ENCODE measurements at places on chromosomes 6 and 20.

DNA sequence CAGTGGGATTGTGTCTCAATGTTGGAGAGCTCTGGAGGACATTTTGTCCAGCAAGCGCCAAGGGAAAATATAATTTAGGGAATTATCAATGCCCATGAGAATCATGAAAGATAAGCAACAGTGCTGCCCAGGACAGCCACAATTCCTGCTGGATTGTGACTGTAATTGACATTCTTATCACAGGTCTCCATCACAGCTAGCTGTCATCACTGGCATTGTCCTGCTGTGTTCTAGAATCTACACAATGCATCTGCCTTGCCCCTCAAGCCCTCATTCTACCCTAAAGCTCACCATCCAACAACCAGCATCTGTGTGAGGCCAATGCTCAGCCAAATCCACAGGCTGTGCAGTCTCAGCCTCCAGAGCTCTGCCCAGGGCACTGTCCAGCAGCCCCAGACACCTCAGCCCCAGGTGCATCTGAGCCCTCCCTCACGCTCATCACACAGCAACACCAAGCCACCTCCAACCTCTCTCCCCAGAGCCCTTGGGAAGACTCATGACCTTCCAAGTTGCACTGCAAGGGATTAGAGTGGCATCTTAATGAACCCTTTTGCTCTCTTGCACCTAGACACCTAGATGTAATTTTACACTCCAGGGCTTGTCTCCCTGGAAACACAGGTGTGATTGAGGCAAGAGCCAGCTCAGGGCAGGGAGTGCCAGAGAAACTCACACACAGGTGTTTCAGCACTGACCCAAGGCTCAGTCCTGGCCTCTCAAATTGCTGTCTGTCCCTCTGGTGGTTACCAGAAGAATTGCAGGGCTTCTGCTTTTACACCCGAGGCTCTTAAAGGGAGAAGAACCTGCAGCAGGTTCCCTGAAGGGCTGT lies 85.2 kb upstream of the PHACTR3 start:
- DNase-seq: no peak

DNA sequence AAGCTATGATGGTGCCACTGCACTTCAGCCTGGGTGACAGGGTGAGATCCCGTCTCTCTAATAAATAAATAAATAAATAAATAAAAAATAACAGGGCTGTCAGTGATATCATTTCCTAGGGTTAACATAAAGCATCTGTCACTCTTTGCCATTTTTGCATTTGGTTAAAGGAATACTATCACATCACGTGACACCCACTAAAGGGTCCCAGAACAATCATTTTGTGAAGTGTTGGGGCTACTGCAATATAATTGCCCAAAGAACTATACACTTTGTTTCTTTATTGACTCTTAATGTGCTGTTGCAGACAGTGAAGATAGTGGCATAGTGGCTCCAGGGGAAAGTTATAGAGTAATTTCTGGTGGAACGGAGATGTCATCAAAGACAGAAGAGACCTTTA lies 176.5 kb upstream of the MMS22L start:
- no peak for DNase-seq

DNA sequence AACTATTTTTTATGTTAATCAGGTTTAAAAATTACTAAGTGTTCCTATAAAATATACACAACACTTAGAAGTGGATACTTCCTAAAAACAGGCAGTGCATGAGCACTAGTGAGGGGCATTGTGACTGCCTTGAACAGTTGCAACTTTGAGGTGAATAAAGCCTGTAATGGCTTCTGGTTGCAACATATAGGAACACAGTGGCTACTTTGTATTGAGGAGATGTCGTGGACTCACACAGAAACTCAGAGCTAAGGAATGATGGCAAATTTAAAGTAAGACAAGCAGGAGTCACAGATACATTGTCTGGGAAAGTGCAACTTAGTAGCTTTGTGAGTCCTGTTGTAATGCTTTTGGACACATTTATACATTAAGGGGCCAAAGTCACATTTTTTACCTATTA lies 861 bp upstream of the HLA-A start:
- DNase-seq: no peak

- peak; percentile 85 for DNase-seq
Measured at GRCh38 chr6:31366693-31367470, 9.9 kb upstream of the HLA-B start.

GRCh38 chr6:12010635-12011275 lies 1.4 kb upstream of the HIVEP1 start:
- DNase-seq: peak; percentile 86

GRCh38 chr20:41608606-41609005 lies 9.6 kb downstream of the CHD6 start:
- no peak for DNase-seq

DNA sequence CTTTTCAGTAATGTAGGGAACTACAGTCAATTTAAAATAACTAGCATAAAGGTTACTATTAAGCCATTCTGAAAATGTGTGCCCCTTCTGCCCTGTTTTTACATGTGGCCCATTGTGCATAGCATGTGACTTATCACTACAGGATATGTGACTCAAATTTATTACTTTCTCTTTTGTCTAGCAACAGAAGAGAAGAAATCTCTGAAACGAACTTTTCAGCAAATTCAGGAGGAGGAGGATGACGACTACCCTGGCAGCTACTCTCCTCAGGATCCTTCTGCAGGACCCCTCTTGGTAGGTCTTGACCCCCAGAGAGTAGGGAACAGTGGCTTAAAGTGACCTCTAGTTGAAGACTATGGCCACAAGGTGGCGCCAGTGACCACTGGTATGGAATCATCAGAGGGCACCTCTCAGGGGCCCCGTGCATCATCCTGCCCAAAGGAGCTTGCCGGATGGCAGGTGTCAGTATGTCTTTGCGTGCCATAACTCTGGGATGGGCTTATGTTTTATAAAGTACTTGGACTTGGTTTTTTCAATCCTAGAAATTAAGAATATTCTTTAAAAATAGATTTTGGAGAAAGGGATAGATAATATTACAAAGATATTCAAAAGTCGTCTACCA lies 23.9 kb downstream of the RPRD1B start:
- peak; percentile 93 for DNase-seq

DNA sequence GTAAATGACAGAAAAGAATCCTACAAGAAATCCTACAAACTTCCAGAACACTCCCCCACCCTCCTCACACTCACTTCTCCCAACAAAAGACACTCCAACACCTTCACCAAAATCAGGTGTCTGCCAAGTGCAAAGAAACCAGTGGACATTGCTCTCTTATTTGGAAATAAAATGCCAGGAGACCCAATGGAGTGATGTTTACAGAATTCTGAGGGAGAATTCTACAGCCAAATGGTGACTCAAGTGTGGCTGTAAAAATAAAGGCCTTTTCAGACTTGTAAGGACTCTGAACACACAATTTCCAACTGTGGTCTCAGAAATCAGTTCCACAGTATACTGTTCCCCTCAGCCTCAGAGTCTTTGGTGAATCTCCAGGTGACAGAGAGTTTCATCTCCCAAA lies 109.6 kb upstream of the CARMIL1 start:
- no peak for DNase-seq

- no peak for DNase-seq
Measured at GRCh38 chr6:25404693-25405169, 125.6 kb downstream of the CARMIL1 start.

DNA sequence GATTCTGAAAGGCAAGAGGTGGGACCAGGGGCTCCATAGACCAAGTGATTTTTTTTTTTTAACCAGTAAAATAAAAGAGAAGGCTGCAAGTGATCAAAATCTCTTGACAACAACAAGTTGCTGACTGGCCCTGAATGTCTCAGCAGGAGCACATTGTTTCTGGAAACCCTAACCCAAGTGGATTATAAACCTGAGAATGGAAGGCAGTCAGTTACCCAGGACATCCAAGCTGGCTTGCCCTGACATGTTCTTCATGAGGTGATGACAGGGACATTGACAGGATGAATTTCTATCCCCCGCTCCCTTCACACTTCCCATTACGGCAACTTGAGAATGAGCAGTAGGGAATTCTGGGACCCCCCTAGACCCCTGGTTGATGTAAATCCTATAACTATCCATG lies 49.6 kb upstream of the RIPOR2 start:
- no peak for DNase-seq

GRCh38 chr20:44279228-44279627 lies 31.8 kb downstream of the FITM2 start:
- DNase-seq: no peak

DNA sequence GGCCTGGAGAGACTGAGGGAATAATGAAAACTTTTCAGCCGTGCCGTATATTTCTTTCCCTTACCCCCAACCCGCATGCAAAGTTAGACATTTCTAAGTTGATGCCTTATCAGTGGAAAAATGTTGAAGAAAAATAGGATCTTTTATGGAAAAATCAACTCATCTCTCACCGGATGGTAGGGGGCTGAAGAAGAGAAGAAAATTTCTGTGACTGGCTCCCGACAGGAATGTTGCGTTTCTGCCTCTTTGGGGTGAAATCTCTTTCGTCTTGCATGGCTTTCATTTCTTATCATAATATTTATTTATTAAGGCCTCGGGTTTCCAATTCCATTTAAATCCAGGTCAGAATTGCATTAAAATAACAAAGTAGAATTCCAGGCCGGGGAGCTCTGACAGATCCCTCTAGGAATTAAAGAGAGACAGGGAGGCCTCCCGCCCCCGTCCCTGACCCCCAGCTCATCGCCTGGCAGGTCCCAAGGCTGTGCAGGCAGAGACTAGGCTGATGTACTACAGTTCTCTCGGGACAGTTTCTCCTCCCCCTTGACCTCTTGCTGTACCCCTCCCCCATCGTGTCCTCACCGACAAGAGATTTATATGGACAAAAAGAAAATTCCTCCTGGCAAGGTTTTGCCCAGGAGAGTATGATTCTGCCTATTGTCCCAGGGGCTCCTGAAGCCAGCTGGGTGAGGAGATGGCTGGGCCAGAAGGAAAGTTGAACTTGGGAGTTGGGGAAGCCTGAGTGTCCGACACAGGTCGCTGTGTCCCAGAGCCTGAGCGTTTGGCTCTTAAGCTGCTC lies 1.3 kb downstream of the SCUBE3 start:
- DNase-seq: no peak

GRCh38 chr20:31527266-31527665 lies 13.0 kb downstream of the HM13 start:
- no peak for DNase-seq

GRCh38 chr6:129845696-129846095 lies 15.4 kb downstream of the TMEM244 start:
- no peak for DNase-seq

DNA sequence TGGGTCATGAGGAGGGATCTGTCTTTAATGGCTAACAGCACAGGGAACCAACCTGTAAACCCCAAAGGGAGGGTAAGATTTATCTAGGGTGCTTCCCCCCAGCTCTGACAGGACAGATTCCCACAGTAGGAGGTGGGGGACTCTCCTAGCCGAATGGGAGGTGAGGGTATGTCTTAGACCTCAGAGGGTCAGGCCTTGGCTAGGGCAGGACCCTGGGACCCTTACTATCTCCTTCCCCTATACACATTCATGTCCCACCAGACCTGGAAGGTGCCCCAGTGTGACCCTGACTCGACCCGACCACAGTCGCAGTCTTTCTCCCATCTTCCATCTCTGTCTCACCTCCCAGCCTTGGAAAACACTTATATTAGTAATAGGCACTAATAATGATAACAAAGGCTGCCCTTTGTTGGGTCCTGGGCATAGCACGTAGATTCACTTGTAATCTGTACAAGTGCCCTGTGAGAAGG lies 36.8 kb downstream of the VEGFA start:
- no peak for DNase-seq

GRCh38 chr6:110810896-110811586 lies 4.2 kb downstream of the CDK19 start:
- no peak for DNase-seq

DNA sequence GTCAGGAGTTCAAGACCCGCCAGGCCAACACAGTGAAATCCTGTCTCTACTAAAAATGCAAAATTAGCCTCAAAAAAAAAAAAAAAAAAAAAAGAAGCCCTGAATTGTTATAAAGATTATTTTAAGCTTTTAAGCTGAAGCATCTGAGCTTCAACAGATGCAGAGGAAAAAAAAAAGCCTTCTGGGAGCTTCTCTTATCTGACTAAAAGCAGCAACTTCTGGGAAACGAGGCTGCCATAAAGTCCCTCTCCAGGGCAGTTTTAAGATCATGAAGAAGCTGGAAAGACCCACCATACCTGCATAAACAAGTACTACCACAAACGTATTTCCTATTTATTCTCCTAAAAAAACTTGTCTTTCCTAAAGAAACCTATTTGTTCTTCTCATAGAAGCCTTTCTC lies 3.6 kb downstream of the SERINC3 start:
- no peak for DNase-seq

GRCh38 chr6:88890860-88891845 lies 72.3 kb downstream of the RNGTT start:
- no peak for DNase-seq

DNA sequence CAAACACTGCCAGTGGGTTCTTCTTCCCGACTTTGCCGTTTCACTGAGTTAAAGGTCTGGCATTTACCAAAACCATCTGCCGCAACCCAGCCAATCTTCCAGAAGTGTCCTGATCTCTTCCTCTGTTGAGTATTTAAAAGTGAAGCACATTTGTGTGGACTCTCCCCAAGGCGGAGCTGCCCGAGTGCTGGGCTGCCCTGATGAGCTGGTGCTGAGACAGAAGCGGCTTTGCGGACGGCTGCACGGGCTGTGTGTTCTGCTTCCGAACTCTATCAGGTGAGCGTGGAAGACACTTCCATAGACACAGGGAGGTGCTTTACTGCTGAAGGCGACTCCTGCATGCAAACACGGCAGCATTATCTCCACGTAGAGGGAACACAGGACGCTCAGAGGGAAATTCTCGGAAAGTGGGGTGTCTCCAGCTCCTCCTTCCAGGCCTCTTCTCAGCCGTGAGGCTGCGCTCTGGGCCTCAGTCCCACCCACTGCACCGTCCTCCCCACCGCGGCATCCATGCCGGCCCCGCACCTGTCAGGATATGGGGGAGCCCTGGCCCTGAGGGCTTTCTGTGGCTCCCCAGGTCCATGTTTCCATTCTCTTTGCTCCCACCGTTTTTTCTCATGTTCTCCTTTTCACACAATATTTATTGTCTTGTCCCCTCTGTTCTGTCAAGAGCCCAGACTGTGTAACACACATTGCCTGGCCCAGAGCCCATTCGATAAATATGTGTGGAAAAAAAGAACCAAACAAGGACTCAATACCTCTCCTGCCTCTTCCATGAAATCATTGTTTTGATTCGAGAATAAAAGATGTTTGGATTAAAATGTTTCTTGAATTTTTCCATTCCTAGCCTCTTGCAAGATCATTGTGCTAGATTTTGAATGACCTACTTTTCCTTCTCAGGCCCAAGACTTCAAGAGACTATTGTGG lies 205.1 kb downstream of the DLL1 start:
- DNase-seq: no peak

- no peak for DNase-seq
Measured at GRCh38 chr6:46792635-46793034, 554 bp upstream of the MEP1A start.

GRCh38 chr6:45886776-45887175 lies 128.9 kb downstream of the CLIC5 start:
- DNase-seq: no peak

GRCh38 chr20:694496-694895 lies 18.9 kb upstream of the SCRT2 start:
- no peak for DNase-seq

GRCh38 chr6:137166247-137167098 lies 7.0 kb downstream of the IL22RA2 start:
- no peak for DNase-seq

GRCh38 chr6:169990095-169991030 lies 238.9 kb downstream of the ERMARD start:
- DNase-seq: no peak

Data from heart left ventricle (tissue), 16 donors.